Chondrocyte (in vitro differentiated cells): ENCODE measurements at places on chromosomes 3 and 15. TPM values are rescaled to one million over a fixed set of nuclear protein-coding genes. Genes with fewer than 3 reads are reported as not detected.

- no peak for DNase-seq
Observed at GRCh38 chr15:83356501-83357399, 72.3 kb upstream of the BNC1 start.

- no peak for DNase-seq
Observed at GRCh38 chr3:57110798-57111197, 50.3 kb downstream of the SPATA12 start.

DNA sequence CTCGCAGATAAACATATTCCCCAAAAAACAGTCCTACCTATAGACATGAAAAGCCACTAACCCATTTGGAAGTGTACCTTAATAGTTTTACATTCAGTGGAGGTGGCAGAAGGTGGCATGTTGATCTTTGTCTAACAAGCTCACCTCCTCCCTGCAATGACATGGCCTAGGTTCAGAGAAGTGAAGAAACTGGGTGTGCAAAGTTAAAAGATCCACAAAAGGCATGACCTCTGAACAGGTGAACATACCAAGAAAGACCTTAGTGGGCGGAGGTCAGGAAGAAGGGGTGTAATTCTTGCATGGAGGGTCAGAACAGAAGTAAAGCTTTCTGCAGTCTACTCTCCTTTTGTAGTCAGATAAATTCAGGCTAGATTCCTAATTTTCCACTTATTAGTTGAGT is 822 bp downstream of the MRPL3 start:
- DNase-seq: no peak

DNA sequence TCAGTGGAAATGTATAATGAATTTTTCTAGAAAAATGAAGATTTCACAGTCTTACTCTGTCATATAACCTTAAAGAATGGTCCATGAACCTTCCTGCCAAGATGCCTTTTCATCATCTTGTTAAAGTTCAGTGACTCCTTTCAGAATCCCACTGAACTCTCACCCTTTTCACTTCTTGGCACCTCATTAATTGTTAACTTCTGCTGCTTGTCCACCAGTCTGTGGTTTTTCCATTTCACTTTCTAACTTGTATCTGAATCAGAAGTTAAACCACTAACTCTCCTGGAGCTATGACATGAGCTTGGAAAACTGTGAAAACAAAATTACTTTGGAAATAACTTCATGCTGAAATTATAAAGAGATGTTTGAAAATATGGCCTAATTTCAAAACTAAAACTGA is 281.2 kb upstream of the ALCAM start:
- DNase-seq: no peak

DNA sequence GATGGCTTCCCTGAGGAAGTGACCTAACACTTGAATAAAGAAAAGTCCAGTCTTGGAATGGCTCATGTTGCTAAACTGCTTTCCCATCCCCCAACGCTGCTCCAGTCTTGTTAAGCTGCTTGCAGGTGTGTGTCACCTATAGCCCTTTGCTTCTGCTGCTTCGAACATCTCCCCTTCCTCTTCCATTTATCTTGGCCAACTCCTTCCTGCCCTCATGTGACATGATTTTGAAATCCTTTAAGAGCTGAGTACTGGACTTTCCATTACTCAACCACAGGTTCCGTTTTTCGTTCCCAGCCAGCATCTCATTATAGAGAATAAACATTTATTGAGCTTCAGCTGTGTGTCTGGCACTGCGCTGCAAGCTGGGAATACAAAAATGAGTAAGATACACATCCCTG is 1.7 kb downstream of the ATG7 start:
- DNase-seq: no peak

- DNase-seq: no peak
Observed at GRCh38 chr15:63163217-63163616, 5.9 kb upstream of the RPS27L start.

DNA sequence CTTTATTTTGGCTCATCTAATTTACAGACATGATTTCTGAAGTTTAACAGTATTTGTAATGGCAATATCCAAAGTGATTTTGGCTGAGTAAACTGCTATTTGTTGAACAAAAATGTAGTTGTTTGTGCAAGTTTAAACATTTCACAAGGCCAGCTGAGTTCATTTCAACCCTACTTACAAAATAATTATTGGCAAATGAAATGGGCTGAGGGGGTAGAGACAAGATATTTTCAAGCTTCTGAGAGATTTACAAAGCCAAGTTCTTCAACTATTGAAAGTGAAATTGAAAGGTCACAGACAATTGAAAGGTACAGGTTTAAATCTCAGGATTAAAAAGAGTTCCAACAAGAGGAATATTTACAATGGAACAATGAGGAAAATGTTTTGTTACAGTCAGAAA is 77.1 kb downstream of the DUT start:
- DNase-seq: no peak

DNA sequence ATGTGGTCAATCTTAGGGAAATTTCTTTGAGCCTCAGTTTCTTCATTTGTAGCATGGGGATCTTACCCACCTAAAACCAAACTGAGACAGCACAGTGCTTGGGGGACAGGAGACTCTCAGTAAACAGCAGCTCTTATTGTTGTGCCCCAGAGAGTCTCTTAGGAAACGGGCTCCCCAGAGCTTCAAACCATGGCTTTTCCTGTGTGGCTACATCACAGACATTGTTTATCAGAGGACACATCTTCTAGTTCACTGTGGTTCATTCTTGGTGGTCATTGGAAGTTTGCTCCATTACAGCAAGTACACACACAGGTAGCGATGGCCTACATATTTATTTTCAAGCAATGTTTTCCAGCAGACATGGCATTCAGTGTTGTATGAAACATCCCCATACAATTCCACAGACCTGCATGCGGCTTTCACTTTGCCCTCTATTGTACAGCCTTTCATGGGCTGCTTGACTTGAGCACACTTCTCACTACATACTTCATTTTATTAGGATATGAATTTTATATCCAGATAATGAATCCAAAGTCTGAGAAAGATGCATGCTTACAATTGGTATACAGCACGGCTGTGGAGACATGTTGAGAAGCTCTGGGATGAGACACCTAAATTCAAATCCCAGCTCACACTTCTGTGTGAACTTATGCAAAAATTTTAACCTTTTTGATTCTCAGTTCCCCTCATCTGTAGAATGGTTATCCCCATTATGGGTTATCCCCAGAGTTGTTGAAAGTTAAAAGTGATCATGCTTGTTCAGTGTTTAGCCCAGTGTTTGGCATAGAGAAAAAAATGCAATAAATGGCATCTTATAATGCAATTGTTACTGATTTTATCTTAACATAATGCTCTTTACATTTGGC is 84.8 kb upstream of the ICE2 start:
- no peak for DNase-seq

DNA sequence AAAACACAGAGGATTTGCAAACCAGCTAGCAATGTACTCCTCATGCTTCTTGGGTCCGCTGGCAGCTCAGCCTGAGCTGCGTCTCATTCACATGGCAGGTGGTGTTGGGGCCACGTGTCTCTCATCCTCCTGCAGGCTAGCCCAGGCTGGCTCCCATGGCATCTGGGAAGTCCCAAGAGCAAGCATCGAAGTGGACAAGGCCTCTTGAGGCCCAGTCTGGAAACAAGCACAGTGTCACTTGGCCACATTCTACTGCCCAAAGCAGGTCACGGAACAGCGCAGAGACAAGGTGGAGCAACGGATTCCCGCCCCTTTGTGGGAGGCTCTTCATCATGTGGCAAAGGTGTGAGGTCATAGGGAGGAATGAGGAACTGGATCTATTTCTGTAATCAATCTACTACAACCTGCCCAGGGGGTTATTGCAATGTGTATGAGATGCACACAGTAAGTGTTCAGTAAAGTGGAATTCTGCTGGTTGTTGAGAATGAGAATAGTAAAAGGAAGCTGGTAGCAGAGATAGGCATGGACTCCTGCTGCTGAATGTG is 128.3 kb downstream of the TPRA1 start:
- DNase-seq: no peak

- no peak for DNase-seq
Observed at GRCh38 chr15:69823223-69823907, 274.4 kb downstream of the TLE3 start.

- peak; percentile 75 for DNase-seq
Observed at GRCh38 chr3:134366928-134367811, 7.1 kb downstream of the AMOTL2 start.

- no peak for DNase-seq
Observed at GRCh38 chr3:101988596-101988995, 139.3 kb downstream of the NFKBIZ start.

DNA sequence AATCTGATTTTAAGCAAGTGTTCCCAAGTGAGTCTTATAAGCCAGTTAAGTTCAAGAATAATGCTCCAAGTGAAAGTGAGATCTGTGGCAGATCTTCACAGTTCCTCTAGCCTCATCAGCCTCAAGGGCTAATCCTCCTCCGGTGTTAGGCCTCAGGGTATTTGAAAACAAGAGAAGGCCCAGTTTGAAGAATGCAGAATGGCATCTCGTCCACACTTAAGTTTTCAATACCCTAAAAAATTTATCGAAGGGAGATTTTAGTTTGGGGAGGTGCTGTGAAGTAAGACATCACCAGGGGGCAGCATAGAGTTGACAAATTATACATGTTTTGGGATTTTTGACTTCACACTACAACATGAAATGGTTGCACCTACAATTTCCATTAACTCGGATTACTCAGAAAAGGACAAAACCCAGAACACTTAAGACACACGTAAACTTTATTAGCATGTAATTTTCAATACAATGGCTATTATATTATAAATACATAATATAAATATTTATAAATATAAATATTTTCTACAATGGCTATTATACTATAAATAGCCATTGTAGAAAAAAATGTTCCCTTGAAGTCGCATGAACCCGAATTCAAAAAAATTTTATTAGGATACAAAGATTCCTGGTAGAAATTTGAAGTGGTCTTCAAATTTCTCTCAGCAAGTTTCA is 2.3 kb upstream of the TMEM266 start:
- DNase-seq: no peak

DNA sequence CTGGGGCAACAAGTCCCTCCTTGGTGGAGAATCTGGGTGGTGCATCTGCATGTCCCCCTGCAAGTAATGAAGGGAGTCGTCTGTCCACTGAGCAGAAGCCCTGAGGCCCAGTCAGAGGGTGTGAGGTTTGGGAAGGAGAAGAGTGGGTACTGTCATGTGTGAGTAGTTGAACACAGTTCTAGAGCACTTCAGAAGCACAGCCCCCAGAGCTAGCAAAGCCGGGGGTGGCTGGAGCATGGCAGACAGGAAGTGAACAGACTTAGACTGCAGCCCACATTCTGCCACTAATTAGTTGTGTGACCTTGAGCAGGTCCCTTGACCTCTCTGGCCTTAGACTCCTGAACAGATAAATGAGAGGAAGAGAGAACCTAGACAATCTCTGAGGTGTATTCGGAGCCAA is 207.6 kb downstream of the UACA start:
- DNase-seq: no peak

GRCh38 chr3:194959217-194959616 is 273.5 kb downstream of the FAM43A start:
- DNase-seq: no peak

DNA sequence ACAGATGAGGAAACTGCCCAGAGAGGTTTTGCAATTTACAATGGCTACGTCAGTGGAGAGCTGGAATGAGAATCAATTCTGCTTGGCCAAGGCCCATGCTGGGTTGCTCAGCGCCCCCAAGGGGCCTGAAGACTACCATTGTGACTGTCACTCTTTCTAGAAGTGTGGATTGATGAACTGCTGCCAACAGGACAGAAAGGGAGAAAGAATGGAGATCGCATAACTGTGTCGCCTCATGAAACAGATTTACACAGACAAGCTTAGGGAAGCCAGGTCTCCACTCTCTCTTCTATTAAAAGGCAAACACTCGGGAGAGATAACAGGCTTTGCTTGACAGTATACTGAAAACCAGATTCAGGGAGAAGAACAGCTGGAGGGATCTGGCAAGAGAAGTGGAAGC is 160.0 kb downstream of the STT3B start:
- DNase-seq: no peak

- no peak for DNase-seq
Observed at GRCh38 chr3:178915365-178915764, 156.2 kb downstream of the ZMAT3 start.

DNA sequence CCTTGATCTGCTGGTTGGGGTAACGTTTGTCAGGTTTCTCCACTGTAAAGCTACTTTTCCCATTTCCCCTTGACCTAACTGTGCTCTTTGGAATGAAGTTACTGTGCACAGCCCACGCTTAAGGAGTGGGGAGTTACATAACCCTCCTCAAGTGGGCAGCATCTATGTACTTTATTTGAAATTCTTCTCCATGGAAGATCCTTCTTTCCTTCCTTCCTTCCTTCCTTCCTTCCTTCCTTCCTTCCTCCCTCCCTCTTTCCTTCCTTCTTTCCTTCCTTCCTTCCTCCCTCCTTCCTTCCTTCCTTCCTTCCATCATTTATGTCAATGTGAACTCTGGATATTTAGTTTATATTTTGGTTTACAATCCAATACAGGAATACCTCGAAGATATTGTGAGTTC is 77.1 kb upstream of the TRA2B start:
- no peak for DNase-seq

- DNase-seq: no peak
Observed at GRCh38 chr3:99970198-99970597, 144.1 kb downstream of the FILIP1L start.

- DNase-seq: no peak
Observed at GRCh38 chr3:157442729-157443128, 6.1 kb downstream of the PTX3 start.

DNA sequence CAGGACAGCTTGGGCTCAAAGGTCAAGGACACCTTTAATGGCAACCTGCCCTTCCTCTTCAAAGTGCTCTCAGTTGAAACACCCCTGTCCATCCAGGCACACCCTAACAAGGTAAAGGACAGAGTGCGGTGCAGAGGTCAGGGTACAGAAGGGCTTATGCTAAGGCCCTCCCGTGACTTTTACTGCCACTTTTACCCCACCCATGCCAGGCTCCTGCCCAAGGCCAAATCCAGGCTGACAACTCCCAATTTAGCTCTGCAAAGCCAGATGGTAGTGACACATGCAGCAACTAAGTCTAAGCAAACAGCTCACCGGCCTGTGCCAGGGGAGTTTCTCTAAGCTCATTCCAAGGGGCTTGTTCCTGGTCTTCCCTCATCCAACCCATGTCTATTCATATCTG is 1.6 kb downstream of the MPI start:
- DNase-seq: no peak

- DNase-seq: no peak
Observed at GRCh38 chr3:169508426-169508825, 155.1 kb downstream of the MECOM start.

BFSP2 gene
- total RNA-seq: not detected in 3 replicates

ZNF80 gene
- not detected in 3 replicates for total RNA-seq

SCG3 gene
- not detected in 3 replicates for total RNA-seq

IL17RB gene
- total RNA-seq: 0.22 to 0.36 TPM (median 0.31 TPM) in 3 replicates

NOX5 gene
- total RNA-seq: not detected in 3 replicates

GUCA1C gene
- not detected in 3 replicates for total RNA-seq

GPR160 gene
- 0.37 to 0.60 TPM (median 0.49 TPM) in 3 replicates for total RNA-seq

LMCD1 gene
- total RNA-seq: 260 to 268 TPM (median 263 TPM) in 3 replicates

GOLGA8Q gene
- 1.0 to 3.2 TPM in 2 of 3 replicates, not detected in the other for total RNA-seq

CCR4 gene
- not detected in 3 replicates for total RNA-seq

NANOGP8 gene
- not detected in 3 replicates for total RNA-seq

PXK gene
- total RNA-seq: 30.2 to 32.0 TPM (median 31.4 TPM) in 3 replicates

CD200 gene
- 1.7 to 1.8 TPM in 2 of 3 replicates, not detected in the other for total RNA-seq

IDH2 gene
- 115 to 126 TPM (median 125 TPM) in 3 replicates for total RNA-seq

RAB5A gene
- total RNA-seq: 70.6 to 81.1 TPM (median 76.0 TPM) in 3 replicates

TATDN2 gene
- 29.9 to 41.5 TPM (median 31.8 TPM) in 3 replicates for total RNA-seq

SERINC4 gene
- total RNA-seq: not detected in 3 replicates

ARL8B gene
- 50.7 to 65.8 TPM (median 61.6 TPM) in 3 replicates for total RNA-seq
